Sigmoid colon (tissue), 7 donors: ENCODE measurements at places on chromosomes 12 and 14. TPM values are rescaled to one million over a fixed set of nuclear protein-coding genes. Genes with fewer than 3 reads are reported as not detected.
A peak's percentile ranks its signal among the peaks of the same experiment; 100 is the strongest.

Gene GPRC5D
- not detected for total RNA-seq

Gene OR4L1
- total RNA-seq: not detected

GRCh38 chr14:92259613-92260357 is 63.2 kb upstream of the SLC24A4 start:
- no peak overlapping the region for H3K27ac ChIP-seq
- H3K4me1 ChIP-seq: peaks cover 7% of the 10 kb centered on the region
- DNase-seq: no peak
- no peaks in the 10 kb centered on the region for H3K27me3 ChIP-seq

- DNase-seq: peak; percentile 81
- no peaks in the 10 kb centered on the region for H3K27me3 ChIP-seq
- no peaks in the 10 kb centered on the region for H3K4me1 ChIP-seq
- no peaks in the 10 kb centered on the region for H3K36me3 ChIP-seq
- no peak overlapping the region for H3K4me3 ChIP-seq
These were observed 127.0 kb downstream of the ERC1 start for GRCh38 chr12:1117970-1118563.

DNA sequence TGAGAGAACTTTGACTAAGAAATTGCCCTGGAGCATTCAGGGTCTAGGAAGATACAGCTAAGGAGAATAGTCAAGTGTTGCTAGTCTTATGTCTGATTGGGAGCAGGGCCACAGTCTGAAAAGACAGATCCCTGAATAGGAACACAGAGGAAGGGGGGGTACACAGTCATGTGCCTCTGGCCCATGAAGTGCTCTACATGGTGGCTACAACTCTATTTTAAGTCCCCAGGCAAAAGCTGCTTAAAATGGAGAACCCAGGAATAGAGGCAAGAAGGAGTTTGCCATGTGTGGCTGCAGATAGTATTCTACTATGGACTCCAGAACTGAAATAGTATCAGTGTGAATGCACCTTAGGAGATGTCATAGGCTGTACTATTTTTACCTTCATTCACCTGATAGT is 118.0 kb upstream of the NPAS3 start:
- no peaks in the 10 kb centered on the region for H3K27me3 ChIP-seq
- H3K36me3 ChIP-seq: peaks cover 8% of the 10 kb centered on the region
- peak overlapping the region; percentile 38 for H3K27ac ChIP-seq
- peaks cover 17% of the 10 kb centered on the region for H3K4me1 ChIP-seq
- DNase-seq: no peak
- no peak overlapping the region for H3K4me3 ChIP-seq

- no peaks in the 10 kb centered on the region for H3K27me3 ChIP-seq
- H3K36me3 ChIP-seq: no peaks in the 10 kb centered on the region
- H3K4me3 ChIP-seq: no peak overlapping the region
- H3K27ac ChIP-seq: no peak overlapping the region
- no peak for DNase-seq
- peaks cover 18% of the 10 kb centered on the region for H3K4me1 ChIP-seq
These were observed 126.3 kb downstream of the MGST1 start for GRCh38 chr12:16473610-16474326.

DNA sequence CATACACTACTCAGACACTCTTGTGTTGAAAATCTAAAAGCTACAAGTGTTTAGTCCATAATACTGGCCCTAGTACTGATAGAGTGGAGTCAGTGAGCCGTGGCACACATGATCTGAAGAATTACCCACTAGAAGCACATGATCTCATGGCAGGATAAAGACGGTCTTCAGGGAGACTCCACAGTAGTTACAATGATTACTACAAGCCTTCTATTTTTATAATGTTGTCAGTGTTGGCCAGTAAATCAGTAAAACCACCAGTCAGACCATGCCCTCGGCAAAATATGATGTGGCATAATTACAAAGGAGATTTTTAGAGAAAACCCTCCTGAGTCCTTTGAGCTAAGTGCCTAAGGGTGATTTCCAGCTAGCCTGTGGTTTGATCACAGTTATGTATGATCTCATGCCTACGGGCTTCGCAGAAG is 114.9 kb downstream of the PDZRN4 start:
- no peak overlapping the region for H3K4me3 ChIP-seq
- no peak for DNase-seq
- H3K27me3 ChIP-seq: no peaks in the 10 kb centered on the region
- peaks cover 5% of the 10 kb centered on the region for H3K4me1 ChIP-seq

GRCh38 chr12:65827827-65828231 is 3.5 kb downstream of the HMGA2 start:
- peaks cover 29% of the 10 kb centered on the region for H3K27me3 ChIP-seq
- no peak overlapping the region for H3K4me3 ChIP-seq
- H3K36me3 ChIP-seq: no peaks in the 10 kb centered on the region
- H3K4me1 ChIP-seq: peaks cover 35% of the 10 kb centered on the region

GRCh38 chr12:13101821-13102375 is 1.6 kb downstream of the GSG1 start:
- H3K4me1 ChIP-seq: peaks cover 31% of the 10 kb centered on the region
- peak overlapping the region; percentile 81 for H3K27ac ChIP-seq
- no peaks in the 10 kb centered on the region for H3K27me3 ChIP-seq
- peak overlapping the region; percentile 50 for H3K4me3 ChIP-seq

GRCh38 chr12:41234692-41235091 is 46.6 kb downstream of the PDZRN4 start:
- no peak overlapping the region for H3K4me3 ChIP-seq
- H3K27me3 ChIP-seq: no peaks in the 10 kb centered on the region
- no peak for DNase-seq
- H3K36me3 ChIP-seq: no peaks in the 10 kb centered on the region
